ENCODE measurements at places on chromosomes 7 and 10. TPM values are rescaled to one million over a fixed set of nuclear protein-coding genes. Genes with fewer than 3 reads are reported as not detected.

The CCDC172 gene
- total RNA-seq: not detected

The RABGEF1 gene
- 40.1 TPM for total RNA-seq

The GPR85 gene
- total RNA-seq: 9.2 TPM

The POLD2 gene
- 58.8 TPM for total RNA-seq

The EFCAB10 gene
- total RNA-seq: not detected

The CYP3A5 gene
- total RNA-seq: 12.4 TPM

The PDE1C gene
- 27.6 TPM for total RNA-seq

The CALHM1 gene
- total RNA-seq: not detected

The PGAM2 gene
- total RNA-seq: 0.26 TPM

The NUTM2B gene
- 0.51 TPM for total RNA-seq

The CUBN gene
- total RNA-seq: 1.3 TPM

The LIPJ gene
- total RNA-seq: 0.26 TPM

The IDI2 gene
- total RNA-seq: not detected

The CTAGE8 gene
- 0.83 TPM for total RNA-seq

The CHST3 gene
- total RNA-seq: 29.9 TPM

The RBP4 gene
- total RNA-seq: not detected

The CCM2 gene
- total RNA-seq: 40.6 TPM

The FAM131B gene
- 3.8 TPM for total RNA-seq

The PDK4 gene
- 3.1 TPM for total RNA-seq

The MMP21 gene
- 0.26 TPM for total RNA-seq

The PAX4 gene
- not detected for total RNA-seq

The AFAP1L2 gene
- total RNA-seq: 0.77 TPM

The LRRC61 gene
- 0.33 TPM for total RNA-seq

The HEPACAM2 gene
- under 0.01 TPM for total RNA-seq

The PVRIG gene
- not detected for total RNA-seq

The C10orf67 gene
- total RNA-seq: under 0.01 TPM

The MRPS17 gene
- 20.8 TPM for total RNA-seq

The EPDR1 gene
- 43.4 TPM for total RNA-seq

The COL1A2 gene
- total RNA-seq: 2,400 TPM

The LIPK gene
- total RNA-seq: not detected

The OR2A12 gene
- total RNA-seq: not detected

All from fibroblast of lung (primary cell).